ENCODE measurements at places on chromosomes 3 and 15.

GRCh38 chr15:32818758-32819447 is 101.1 kb downstream of the GREM1 start:
- DNase-seq = peak; percentile 53

- DNase-seq = no peak
Measured at GRCh38 chr3:43028001-43028400, 48.9 kb downstream of the GASK1A start.

DNA sequence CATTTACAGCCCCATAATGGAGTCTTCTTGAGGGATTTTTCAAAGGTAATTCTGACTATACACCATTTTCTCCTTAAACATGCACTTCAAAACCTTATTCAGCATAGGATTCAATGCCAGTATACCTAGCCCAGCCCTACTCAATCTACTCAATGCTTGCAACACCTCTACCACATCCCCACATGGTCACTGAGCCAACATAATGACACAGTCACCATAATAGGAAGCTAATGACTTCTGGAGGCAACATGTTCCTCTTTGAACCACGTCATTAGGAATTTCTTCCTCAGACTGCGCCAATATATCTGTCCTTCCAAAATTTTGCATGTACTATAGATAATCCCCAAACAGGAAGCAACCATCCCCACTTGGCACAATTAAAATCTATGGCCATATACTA is 153.9 kb upstream of the SETMAR start:
- DNase-seq = no peak

- DNase-seq = no peak
Measured at GRCh38 chr3:30775040-30775439, 119.4 kb downstream of the GADL1 start.

- no peak for DNase-seq
Measured at GRCh38 chr3:9800529-9800928, 7.6 kb downstream of the ARPC4 start.

- no peak for DNase-seq
Measured at GRCh38 chr15:93360976-93361375, 272.0 kb upstream of the RGMA start.

DNA sequence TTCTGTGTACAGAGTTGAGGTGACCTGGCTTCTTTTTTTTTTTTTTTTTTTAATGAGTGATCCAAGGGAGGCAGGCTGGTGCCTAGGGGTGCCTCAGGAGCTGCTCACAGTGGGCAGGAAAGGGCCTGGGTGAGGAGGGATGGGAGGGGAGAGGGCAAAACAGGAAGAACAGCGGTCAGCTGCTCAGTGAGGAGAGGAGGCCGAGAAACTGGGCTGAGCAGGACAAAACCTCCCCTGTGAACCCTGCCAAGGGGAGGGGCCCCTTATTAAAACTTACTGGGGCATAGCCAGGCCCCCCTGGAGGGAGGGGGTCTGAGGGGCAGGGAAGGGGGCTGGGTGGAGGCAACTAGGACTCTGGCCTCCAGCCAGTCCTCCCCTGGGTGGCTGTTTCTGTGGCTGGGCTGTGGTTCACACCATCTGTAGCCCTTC is 3.5 kb downstream of the PLEKHO2 start:
- no peak for DNase-seq

- no peak for DNase-seq
Measured at GRCh38 chr3:31485196-31485595, 47.5 kb upstream of the STT3B start.

GRCh38 chr15:52527911-52528563 is 643 bp downstream of the MYO5A start:
- peak; percentile 29 for DNase-seq

GRCh38 chr15:57343048-57343447 is 33.3 kb upstream of the CGNL1 start:
- no peak for DNase-seq

- no peak for DNase-seq
Measured at GRCh38 chr15:55279100-55279745, 10.4 kb downstream of the RAB27A start.

GRCh38 chr15:52337198-52337853 is 41.7 kb upstream of the MYO5C start:
- peak; percentile 76 for DNase-seq

DNA sequence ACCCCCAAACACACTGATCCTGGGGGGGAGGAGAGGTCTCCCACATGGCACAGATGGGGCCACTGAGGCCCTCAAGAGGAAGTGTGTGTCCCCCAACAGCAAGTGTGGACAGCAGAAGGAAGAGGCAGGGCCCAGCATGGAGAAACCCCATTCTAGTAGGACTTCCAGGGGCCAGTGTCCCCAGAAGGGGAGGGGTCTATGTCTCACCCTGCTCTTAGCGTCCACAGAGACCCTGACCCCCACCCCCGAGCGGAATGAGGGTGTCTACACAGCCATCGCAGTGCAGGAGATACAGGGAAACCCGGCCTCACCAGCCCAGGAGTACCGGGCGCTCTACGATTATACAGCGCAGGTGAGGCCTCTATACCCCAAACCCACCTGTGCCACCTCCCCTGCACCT is 35.3 kb downstream of the TSPAN3 start:
- DNase-seq = no peak

DNA sequence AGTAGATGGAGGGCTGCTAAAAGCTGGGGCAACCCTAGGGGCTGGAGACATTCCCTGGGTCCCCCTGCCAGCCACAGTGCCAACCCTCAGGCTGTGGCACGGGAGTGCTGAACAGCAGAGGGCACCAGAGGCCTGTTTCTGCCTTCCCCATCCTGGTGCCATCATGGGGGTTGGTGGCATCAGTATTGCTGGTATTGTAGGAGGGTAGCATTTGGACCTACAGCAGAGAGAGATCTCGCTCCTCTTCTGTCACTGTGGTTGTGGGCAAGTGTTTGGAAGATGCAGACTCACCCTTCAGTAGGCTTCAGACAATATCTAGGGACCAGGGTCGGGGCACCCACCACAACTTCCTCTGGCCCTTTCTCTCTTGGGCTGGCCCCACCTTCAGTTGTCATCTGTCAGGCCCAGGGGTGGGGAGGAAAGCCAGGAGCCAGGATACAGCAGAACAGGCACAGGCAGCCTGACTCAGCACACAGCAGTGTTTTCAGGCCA is 123.5 kb downstream of the RPLP1 start:
- peak; percentile 68 for DNase-seq

GRCh38 chr3:16496008-16496407 is 17.5 kb downstream of the RFTN1 start:
- DNase-seq = no peak

GRCh38 chr15:67208396-67208795 is 46.1 kb downstream of the AAGAB start:
- DNase-seq = no peak

- peak; percentile 91 for DNase-seq
Measured at GRCh38 chr15:75104804-75105557, 81.6 kb downstream of the PPCDC start.

DNA sequence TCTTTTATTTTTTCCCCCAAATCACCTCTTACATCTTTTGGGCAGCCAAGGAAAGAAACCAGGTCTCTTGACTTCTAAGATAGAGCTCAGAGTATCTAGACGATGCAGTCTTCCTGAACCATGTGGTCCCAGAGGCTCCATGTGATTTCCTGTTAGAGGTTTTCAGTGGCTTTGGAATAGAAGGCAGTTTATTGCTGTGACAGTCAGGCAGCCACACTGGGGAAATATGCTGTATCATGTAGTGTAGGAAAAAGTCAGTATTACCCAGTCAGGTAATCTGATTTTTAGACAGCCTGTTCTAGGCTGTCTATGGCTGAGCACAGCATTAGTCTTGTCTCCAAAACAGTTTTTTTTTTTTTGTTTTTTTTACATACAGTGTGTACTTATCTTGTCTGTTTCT is 294.3 kb downstream of the THSD4 start:
- no peak for DNase-seq

DNA sequence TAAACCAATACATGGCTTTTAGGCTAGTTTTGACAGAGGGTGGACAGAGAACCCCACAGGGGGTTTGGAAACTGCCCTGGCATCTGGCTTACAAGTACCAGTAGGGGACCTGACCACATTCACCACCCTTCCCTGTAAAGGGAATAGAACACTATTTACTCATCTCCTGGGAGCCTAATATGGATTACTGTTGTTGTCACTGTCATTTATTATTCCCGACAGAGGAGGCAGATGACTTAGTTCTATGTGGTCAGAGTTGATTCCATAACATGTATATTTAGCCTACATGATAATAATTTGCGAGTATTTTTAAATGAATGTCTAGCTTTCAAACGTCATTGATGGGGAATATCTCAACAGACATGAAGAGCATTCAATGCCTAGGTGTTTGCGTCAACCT is 15.9 kb downstream of the ZBTB38 start:
- peak; percentile 46 for DNase-seq

GRCh38 chr3:15635121-15635661 is 33.6 kb downstream of the BTD start:
- DNase-seq = peak; percentile 74

GRCh38 chr3:160678292-160678842 is 1.4 kb downstream of the ARL14 start:
- no peak for DNase-seq

GRCh38 chr3:3927198-3927597 is 128.0 kb downstream of the LRRN1 start:
- DNase-seq = no peak

Measured in AG08395 (cell line).